Tongue (tissue), 3 donors: ENCODE measurements at places on chromosomes 11 and 22.

- no peak for DNase-seq
These were observed 2.9 kb upstream of the SVIP start for GRCh38 chr11:22832315-22833015.

GRCh38 chr11:33135216-33135615 is 26.1 kb downstream of the CSTF3 start:
- DNase-seq = peak; percentile 65

- no peak for DNase-seq
These were observed 798.1 kb downstream of the OPCML start for GRCh38 chr11:132734217-132734616.

- DNase-seq = peak; percentile 91
These were observed 1.7 kb upstream of the DDX6 start for GRCh38 chr11:118792570-118793124.

DNA sequence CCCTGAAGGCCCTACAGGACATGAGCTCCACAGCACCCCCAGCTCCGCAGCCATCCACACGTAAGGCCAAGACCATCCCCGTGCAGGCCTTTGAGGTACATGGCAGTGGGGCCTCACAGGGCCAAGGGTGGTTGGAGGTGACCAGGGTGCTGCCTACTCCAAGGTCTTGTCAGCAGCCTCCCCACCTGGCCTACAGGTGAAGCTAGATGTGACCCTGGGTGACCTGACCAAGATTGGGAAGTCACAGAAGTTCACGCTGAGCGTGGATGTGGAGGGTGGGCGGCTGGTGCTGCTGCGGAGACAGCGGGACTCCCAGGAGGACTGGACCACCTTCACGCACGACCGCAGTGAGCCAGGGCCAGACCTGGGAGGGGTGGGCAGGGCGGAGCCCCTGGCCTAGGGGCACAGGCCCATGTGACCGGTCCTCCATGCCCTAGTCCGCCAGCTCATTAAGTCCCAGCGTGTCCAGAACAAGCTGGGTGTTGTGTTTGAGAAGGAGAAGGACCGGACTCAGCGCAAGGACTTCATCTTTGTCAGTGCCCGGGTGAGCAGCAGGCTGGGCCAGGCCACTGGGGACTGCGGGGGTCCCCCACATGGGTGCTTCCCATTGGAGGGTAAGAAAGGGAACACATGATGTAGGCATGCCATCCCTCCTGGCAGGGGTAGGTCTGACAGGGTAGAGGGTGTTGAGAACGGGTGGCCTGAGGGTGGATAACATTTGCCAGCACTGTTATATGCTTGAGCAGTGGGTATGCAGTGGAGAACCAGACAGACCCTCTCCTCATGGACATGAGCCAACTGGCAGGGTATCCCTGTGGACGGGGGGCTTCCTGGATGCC is 5.6 kb downstream of the INPPL1 start:
- no peak for DNase-seq

- DNase-seq = no peak
These were observed 61.6 kb upstream of the TCF20 start for GRCh38 chr22:42332089-42332488.

GRCh38 chr22:21726650-21727049 is 8.9 kb downstream of the YPEL1 start:
- peak; percentile 45 for DNase-seq

DNA sequence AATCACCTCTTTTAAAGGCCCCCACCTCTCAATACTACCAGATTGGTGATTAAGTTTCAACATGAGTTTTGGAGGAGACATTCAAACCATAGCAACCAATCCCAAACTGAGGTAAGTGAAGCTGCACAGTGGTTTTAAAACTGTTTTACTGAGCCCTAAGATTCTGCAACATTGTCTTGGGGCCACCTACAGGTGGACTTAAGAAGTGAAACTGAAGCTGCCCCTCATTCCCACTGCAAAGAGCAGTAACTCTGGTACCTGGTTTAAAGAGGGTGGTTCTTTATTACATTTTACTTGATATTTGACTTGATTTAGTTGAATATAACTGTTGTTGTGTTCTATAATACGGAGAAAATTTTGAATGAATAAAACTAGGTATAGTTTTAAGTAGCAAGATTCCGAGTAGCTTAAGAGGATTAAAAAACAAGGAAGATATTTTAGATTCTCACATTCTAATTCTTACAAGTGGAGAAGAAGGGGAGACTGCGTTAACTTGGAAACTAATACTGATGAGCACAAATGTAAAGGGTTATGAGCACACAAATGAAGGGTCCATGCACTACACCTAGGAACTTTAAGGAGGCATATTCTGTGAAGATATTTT is 26.7 kb downstream of the SYT9 start:
- peak; percentile 41 for DNase-seq

- DNase-seq = no peak
These were observed 93.2 kb downstream of the EXT2 start for GRCh38 chr11:44188643-44189042.

GRCh38 chr11:18080451-18080850 is 25.4 kb downstream of the SAAL1 start:
- DNase-seq = no peak

DNA sequence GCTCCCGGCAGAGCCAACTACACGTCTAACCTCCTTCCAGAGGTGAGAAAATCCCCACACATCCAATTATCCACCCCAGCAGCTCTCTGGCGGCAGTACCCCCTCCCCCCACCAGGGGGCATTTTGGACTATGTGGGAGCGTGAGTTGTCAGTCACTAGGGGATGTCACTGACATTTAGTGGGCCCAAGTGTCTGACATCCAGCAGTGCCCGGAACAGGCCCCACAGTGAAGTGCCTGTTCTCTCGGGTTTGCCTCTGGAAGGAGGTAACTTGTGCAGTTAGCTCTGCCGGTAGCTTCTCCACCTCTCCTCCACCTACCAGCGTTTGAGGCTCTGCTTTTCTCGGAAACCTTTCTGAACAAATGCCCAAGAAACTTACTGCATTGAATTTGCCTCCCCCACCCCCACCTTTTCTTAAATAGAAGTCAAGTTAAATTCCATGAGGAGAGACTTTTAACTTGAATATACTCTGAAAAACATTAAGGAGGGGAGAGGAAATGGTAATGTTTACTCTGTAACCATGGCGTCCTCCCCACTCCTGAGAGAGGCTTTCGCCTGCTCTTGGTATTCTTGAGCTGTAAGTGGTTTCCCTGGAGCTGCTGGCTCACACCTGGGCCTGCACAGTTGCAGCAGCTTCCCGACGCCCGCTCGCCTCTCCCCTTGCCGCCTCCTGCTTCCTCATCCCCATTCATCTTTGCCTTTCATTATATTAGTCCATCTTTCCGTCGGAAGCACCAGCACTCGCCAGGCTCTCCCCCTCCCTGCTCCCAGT is 112.8 kb downstream of the WNT7B start:
- peak; percentile 87 for DNase-seq

DNA sequence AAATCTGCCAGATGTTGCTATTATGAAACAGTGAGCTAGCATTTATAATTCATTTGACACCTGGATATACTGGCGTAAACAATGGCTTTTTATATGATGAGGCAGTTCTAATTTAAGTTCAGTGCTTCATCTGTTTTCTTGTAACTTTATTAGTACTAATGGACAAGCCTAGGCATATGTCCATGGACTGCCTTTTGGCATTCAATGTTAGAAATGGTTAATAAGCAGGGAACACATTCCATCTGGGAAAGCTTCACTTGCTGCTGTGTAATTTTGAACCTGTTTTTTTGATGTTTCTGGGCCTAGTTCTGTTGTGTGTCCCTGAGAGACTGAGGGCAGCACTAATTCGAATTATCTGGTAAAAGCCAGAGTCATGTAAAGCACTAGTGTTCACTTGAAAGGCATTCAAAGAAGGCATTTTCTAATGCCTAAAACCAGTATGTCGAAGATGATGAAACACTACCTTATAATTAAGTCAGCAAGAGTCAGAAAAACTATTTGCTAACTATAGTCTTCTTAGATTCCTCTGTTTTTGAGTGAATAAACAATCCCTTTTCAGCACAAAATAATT is 138.5 kb downstream of the SWAP70 start:
- DNase-seq = peak; percentile 83

- DNase-seq = no peak
These were observed 165.0 kb downstream of the SOX6 start for GRCh38 chr11:16191212-16191867.

- no peak for DNase-seq
These were observed 24.7 kb downstream of the REXO2 start for GRCh38 chr11:114463999-114464398.

DNA sequence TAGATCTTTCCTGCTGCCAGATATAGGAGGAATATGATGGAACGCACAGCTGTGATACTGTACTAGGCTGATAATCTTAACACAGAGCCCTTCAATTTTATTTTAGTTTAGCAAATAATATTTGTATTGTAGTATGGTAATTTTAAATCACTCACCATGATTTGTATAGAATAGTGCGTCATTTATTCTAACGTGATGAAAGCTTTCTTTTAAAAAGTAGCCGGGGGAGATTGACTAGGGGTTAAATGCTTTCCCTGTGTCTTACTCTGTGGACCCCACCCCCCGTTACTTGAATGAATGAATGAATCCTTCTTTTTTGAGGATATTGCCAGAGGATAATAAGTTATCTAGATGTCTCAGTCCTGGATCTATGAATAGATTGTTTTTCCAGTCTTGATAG is 72.1 kb downstream of the CECR2 start:
- DNase-seq = no peak

GRCh38 chr11:1382831-1383607 is 6.7 kb upstream of the BRSK2 start:
- DNase-seq = peak; percentile 83

DNA sequence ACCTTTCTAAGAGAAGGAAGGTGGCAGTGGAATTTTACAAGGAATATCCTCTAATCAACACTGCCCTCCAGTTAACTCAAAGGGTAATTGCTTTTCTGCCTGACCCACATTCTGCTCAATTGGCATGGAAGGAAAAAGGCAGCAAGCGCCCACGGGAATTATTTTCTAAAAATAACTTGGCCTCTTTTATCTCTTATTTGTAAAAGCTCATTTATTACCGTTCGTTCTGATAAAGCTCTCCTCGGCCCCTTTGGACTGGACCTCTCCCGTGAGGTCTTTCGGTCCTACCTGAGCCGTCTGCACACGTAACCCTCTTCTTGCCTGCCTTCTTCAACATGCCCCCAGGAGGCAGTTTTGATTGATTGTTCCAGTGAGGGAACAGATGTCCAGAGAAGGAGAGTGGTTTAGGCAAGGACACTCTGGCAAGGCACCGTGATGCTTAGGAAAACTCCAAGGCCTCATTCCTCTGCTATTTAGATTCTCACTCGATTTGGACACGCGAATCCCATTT is 53.2 kb upstream of the CRTAM start:
- DNase-seq = no peak

- peak; percentile 46 for DNase-seq
These were observed 93.2 kb downstream of the LRRC32 start for GRCh38 chr11:76577226-76577920.

- DNase-seq = no peak
These were observed 58.8 kb downstream of the BMAL1 start for GRCh38 chr11:13336246-13336878.

DNA sequence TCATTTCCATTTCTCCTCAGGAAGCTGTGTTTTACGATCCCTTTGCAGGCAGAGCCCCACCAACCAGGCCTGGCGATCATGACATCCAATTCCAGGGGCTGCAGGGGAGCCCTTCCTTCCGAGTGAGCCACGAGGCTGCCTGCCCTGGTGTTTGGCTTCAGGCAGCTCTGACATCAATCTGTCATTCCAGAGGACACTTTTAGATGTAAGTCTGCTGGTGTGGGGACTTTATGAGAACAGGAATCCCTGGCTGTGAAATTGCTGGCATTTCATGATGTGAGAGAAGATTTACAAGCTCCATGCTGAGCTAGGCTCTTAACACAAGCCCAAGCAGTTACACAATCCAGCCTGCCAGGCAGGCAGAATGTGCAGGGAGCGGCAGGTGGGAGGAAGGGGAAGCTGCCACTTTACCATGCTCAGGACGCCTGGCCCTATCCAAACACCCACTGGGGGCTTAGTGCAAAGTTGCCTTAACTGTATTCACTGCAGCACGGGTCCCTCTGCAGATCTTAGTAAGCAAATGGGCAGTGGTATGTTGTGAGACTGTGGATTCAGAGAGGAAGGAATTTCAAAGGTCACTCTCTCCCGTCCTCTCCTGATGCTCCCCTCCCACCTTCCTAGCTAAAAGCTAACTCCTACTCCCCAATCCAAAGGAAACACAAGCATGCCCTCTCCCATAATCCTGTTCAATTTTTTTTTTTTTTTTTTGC is 43.4 kb upstream of the MICAL2 start:
- peak; percentile 65 for DNase-seq

- DNase-seq = no peak
These were observed 149.4 kb downstream of the NXPE2 start for GRCh38 chr11:114827736-114828135.

DNA sequence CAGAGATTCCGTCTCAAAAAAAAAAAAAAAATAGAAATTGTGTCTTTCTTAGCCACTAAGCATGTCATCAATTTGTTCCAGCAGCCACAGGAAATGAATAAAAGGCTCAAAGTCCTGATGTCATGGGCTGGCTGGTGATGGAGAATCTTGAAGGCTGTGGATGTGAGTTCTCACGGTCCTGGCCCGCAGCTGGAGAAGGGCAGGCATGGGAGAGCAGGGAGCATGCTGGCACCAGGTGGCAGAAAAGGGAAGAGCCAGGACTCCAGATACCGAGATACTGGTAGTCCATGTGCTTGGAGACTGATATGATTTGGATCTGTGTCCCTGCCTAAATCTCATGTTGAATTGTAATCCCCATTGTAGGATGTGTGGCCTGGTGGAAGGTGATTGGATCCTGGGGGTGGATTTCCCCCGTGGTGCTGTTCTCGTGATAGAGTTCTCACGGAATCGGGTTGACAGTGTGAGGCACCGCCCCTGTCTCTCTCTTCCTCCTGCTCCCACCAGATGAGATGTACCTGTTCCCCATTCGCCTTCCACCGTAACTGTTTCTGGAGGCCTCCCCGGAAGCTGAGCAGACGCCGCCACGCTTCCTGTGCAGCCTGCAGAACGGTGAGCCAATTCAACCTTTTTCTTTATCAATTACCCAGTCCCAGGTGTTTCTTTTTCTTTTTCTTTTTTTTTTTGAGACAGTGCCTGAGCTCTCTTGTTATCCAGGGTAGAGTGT is 18.1 kb downstream of the MRGPRD start:
- DNase-seq = peak; percentile 89
